ENCODE measurements at places on chromosomes 2 and 18.

GRCh38 chr2:111118481-111118980, 2.2 kb upstream of the BCL2L11 start:
- DNase-seq: peak; percentile 73

DNA sequence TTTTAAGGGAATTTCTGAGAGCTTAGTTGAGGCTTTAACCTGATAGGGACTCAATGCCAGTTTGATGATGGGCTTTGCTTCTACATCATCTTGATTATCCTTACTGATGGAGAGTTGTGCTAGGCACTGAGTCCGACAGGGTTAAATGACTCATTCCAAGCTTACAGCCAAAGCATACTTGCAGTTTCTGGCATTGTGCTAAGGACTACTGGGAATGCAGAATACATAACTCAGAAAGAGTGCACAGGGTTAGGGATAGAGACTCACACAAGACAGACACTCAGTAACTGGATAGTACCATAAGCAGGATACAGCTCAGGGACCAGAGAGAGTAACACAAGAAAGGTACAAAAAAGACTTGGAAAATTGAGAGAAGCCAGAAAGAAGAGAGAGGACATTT, 94.1 kb upstream of the SLC14A2 start:
- DNase-seq: peak; percentile 63

- peak; percentile 21 for DNase-seq
Observed at GRCh38 chr2:171086352-171087290, 74.1 kb downstream of the TLK1 start.

DNA sequence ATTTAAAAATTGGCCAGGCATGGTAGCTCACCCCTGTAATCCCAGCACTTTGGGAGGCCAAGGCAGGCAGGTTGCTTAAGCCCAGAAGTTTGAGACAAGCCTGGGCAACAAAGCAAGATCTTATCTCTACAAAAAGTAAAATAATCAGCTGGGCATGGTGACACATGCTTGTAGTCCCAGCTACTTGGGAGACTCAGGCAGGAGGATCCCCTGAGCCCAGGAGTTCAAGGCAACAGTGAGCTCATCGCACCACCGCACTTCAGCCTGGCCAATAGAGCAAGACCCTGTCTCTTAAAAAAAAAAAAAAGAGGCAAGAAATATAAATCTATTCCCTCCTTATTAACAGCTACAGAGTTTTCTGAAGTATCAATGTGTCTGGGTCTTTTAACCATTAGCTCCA, 51.9 kb downstream of the ESCO1 start:
- no peak for DNase-seq

DNA sequence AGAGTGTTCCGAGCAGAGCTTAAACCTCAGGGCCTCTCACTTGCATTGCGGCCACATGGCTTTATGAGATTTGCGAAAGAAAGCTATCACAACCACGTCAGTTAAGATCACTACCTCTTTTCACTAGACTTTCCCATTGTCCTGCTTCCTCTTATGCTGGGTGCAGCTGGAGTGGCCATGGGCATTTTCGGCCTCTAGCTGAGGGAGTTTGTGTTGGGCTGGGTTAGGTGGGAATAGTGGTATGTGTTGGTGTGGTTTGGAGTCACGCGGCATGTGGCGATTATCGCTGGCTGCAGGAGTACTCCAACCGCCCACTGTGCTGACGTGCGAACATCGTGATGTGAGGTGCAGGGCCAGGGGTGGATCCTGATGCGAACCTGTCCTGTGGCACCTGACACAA, 27.1 kb downstream of the RALB start:
- DNase-seq: no peak

All from muscle of back (tissue), 13 donors.